ENCODE measurements at places on chromosomes 6 and 20. TPM values are rescaled to one million over a fixed set of nuclear protein-coding genes. Genes with fewer than 3 reads are reported as not detected.

EFCAB8 gene
- not detected for total RNA-seq

KHDC1 gene
- 1.9 TPM for total RNA-seq

DZANK1 gene
- 0.83 TPM for total RNA-seq

DNA sequence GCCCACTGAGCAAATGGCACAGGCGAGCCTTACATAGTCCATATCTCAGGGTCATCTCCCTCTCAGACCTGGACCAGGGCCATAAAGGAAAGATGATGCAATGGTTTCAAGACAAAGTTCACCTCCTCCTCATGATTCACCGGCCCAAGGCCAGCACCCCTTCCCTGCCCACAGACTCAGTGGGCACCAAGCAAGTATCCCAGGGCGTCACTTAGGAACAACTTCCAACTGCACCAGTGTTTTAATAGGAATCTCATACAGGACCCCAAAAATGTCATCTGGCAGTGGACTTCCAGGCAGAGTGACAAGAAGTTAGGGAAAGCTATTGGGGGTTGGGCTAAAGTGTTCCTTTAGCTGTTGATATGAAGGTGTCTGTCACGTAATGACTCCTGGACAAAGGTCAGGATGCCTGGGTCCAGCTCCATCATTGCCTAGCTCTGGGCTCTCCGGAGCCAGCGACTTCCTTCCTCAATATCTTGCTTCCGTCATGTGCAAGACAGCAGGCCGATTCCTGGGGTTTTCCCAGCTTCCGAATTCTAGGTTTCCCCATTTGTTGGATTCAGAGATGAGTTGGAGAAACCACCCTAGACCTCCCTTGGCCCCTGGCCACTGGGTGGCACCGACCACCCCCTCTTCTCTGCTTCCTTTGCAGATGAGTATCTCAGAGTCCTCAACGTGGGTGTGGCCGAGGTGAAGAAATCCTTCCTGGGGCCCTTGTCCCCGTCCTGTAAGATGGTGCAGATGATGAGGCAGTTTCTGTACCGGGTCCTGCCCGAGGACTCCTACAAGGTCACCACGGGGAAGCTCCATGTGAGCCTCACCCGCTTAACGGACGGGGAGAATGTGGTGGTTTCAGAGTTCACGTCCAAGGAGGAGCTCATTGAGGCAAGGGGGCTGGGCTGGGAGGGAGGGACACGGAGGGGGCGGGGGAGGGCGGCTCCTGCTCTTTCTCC is 21.1 kb downstream of the PNPLA1 start:
- no peak for DNase-seq

- DNase-seq = no peak
These were observed 21.7 kb downstream of the KIAA1755 start for GRCh38 chr20:38238829-38239228.

- DNase-seq = no peak
These were observed 599.2 kb downstream of the COL12A1 start for GRCh38 chr6:74606582-74607071.

DNA sequence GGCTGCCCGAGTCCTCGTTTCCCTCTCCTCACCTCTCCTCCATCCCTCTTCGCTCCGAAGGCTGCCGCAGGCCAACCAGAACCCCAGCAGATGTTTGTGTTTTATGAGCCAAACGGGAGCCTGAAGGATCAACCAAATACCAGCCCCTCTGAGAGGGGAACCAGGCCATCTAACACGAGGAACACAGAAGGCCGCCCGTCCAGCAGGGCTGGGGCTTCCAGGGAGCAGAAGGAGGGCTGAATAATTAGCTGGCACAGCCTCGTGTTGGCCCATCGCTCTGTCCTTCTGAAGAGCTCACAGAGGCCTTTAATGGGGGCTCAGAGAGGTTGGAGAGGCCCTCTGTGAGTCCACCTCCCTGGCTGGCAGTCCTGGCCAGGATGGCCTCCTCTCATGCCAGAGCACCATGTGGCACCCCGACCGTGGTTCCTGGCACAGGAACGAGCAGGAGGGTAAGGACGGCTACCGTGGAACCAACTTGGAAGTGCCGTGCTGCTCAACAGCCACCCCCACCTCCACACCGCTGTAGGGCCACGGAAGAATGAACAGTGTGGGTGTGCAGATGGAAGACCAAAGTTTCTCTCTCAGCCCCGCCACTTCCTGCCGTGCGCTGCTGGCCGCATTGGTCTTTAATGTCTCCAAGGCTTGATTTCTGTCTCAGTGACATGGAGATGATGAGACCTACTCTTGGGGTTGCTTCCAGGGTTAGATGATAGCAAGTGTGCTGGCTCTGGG is 155.2 kb downstream of the SCML4 start:
- DNase-seq = no peak
